ENCODE measurements at places on chromosomes 12 and 14.

DNA sequence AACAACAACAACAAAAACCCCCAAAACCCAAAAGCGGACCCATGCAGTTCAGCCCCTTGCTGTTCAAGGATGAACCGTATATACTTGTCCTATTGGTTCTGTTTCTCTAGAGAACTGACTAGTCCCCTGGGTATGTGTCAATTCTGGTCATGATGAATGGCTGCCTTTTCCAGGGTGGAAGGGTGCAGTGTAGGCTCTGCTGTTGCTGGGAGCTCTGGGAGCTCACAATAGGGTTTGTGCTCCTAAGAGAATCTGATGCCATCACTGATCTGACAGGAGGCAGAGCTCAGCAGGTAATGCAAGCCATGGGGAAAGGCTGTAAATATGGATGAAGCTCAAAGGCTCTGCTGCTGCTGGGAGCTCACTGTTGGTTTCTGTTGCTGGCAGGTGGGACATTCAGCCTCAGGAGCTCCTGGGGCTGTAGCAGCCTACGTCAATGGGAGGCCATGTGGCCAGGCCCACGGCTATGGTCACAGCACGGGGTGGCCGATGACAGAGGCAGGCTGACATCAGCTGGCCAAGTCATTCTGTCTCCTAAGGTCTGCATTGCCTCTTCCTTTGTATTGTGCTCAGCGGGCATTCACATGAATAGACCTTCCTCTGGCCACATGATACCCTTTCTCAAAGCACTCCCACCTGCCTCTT is 37.9 kb downstream of the DLK1 start:
- DNase-seq = no peak

- peak; percentile 72 for DNase-seq
Observed at GRCh38 chr12:51351913-51352532, 5.5 kb upstream of the CELA1 start.

DNA sequence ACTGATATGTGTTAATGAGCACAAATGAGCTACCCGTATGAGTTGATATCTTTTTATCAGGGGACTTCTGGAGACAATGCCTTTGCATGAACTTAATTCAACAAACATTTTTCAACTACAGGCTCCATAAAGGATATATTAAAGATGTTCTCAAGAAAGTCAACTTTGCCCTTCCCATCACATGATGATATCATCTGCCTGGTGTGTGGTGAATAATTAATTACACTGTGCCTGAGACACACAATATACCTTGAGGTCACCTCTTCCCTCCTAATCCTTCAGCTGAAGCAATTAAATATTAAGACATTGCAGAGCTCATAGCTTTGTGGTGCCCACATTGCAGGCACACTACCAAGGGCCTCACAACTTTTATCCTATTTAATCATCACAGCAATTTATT is 22.3 kb upstream of the NTF3 start:
- no peak for DNase-seq

GRCh38 chr12:24931666-24932405 is 17.1 kb downstream of the BCAT1 start:
- DNase-seq = peak; percentile 65

- DNase-seq = peak; percentile 77
Observed at GRCh38 chr12:15788233-15789219, 662 bp downstream of the EPS8 start.

DNA sequence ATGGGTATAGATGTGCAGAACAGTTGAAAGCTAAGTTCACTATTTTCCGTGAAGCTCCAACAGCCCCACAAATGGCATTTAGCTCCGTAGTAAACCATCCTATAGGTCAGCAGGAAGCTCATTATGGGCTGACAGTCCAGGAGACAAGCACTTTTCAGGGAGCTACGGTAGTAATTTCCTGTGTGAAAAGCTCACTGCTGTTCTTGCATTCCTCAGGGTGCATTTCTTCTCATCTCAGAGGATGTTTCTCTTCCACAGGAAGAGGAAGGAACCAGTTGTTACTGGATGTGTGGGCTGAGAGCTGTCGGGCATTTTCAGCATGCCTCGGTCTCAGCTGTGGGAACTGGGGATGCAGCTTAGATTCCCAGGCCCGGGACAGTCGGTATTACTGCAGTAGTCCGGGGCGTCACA is 72.8 kb downstream of the GALNT4 start:
- peak; percentile 96 for DNase-seq

DNA sequence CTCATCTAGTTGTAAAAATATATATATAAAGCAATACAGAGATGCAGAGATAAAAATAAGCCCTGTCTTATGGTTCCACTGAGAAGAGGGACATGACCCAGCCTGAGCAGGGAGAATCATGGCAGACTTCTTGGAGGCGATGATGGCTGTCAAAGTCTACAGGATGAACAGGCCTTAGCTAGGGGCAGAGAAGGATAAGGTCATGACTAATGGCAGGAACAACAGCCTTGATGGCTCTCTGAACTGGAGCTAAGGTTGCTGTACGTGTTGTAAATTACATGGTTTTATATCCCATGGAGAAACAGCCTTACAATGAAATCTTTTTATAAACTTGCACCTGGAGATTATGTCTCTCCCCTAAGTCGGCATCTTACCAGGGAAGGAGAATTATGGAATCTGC is 32.4 kb downstream of the FOXN3 start:
- DNase-seq = no peak

DNA sequence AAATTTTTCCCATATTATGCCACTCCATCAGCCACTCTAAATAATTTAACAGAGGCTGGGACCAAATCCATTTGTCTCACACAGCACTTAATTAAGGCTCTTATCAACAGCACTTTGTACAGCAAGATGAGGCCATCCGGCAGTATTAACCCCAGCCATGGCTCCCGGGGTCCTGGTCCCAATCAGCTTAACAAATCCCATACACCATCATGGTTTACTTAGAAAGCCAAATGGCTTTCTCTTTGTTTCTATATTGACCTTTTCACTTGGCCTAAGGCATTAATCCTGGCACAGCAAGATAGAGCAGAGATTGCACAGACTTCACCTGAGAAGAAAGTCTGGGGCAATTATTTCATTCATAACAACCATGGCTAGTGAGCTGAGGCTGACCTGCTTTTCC is 38.6 kb downstream of the SPTSSA start:
- no peak for DNase-seq

GRCh38 chr12:52342781-52343490 is 21.7 kb upstream of the KRT83 start:
- no peak for DNase-seq

GRCh38 chr14:98977451-98977850 is 294.5 kb downstream of the BCL11B start:
- no peak for DNase-seq

GRCh38 chr12:49288922-49289555 is 5.9 kb upstream of the PRPH start:
- DNase-seq = no peak

DNA sequence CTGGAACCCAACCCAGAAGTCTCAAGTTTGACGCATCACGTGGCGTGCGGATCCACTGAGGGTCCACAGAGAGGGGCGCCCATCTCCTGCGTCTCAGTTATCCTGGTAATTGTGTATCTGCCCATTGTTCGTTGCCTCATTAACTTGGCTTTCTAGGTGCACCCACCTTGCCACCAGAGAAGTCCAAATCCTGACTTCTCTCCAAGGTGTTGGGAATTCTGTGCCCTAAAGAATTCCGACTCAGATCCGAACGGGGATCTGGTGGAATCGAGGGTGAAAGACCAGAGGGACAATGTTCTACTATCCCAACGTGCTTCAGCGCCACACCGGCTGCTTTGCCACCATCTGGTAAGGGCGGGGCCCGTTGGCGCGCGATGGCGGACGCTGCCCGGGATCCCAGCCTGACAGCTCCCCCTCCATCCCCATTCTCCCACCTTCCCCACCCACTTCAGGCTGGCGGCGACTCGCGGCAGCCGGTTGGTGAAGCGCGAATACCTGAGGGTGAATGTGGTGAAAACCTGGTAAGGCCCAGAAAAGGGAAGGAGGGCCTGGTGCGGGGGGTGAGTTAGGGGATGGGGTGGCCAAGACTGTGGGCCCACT is 481 bp downstream of the REC8 start:
- DNase-seq = peak; percentile 17

DNA sequence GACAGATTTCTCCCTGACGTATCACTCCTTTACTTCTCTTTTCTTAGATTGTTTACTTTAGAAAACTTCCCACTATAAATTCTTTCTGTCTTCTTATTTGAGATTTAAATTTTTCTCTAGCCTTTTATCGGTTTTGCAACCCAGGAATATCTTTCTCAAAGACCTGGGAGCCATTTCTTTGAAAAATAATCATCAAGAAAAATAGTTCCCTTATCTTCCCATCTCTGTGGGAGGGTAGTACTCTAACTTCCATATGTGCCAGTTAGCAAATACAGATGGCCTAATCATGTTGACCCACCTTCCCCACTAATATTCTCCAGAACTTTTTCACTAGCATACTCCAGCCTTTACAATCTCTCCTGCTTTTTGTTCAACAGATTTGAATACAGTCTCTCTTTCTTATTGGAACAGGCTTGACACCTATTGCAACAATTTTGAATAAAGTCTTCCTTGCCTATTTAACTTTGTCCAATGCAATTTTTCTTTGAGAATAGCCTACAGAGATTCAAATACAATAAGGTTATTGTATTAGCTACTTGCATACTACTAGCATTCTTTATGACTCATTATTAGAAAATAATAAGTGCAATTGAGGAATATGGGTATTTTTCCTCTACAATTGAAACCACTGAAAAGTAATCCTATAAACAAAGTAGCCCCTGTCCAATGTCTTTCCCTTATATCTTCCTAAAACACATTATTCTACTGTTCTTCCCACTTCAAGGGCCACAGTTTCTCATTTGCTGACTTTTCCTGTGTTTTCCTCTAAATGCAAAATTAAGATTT is 27.4 kb upstream of the KLRB1 start:
- no peak for DNase-seq

- DNase-seq = no peak
Observed at GRCh38 chr12:4648104-4648500, 749 bp downstream of the AKAP3 start.

GRCh38 chr12:67655829-67656228 is 7.3 kb downstream of the DYRK2 start:
- DNase-seq = no peak

GRCh38 chr14:67133595-67134441 is 55.4 kb upstream of the GARIN2 start:
- peak; percentile 27 for DNase-seq

DNA sequence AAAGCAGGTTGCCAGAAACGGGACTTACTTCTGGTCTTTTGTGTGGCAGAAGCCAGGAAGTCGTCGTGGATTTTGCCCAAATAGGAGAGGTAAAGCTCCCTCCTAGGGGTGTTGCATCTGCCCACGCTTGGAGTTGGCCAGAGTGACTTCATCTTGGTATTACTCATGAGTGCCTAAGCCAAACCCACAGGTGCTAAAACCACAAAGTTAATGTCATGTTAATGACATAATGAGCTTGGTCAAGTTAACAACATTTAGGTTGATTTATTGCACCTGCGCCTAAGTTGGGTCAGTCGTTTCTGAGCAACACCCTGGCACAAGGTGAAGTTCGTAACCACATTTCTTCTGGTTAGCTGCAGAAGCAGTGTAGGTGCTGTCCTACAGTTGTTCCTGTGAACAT is 225.2 kb downstream of the FUT8 start:
- peak; percentile 9 for DNase-seq

- no peak for DNase-seq
Observed at GRCh38 chr14:95481391-95482022, 34.9 kb downstream of the SYNE3 start.

DNA sequence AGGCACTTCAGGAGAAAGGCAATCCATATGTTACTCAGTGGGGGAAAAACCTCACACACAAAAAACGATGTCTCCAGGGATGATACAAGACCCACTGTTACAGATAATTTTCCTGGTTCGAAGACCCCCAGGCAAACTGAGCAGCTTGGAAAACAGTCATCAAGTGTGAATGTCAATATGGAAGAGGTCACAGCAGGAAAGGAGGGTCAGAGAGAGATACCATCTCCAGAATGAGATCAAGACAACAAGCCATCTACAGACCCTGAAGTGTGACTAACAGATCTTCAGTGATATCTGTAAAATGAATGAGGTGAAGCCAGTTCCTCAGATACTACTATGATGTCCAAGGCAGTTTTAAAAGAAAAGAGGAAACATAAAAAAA is 28.6 kb downstream of the GNS start:
- DNase-seq = no peak

GRCh38 chr12:101582937-101583336 is 11.8 kb upstream of the MYBPC1 start:
- no peak for DNase-seq

DNA sequence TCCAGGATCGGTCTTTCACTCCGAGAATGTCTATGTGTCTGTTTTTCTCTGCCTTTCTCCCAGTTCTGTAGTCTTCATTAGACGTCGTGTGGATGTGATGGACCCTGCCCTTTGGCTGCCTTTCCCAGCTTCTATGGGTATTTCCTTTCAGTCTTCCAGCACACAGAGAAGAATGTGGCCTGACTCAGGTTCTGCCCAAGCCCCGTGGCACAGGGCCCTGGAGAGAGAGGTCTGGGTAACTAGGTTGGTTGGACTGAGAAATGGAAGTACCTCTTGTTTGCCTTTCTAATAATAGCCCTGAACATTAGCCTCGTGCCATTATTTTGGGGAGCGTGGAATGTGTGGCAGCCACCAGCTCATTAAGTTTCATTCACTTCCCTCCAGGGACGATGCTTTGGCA is 3.8 kb downstream of the FOXJ2 start:
- DNase-seq = no peak

- no peak for DNase-seq
Observed at GRCh38 chr12:75704208-75704607, 192.8 kb upstream of the KRR1 start.

GRCh38 chr12:116517431-116518045 is 41.6 kb upstream of the MAP1LC3B2 start:
- DNase-seq = no peak

Data from iris pigment epithelial cell (primary cell).